Esophagus squamous epithelium (tissue), 5 donors: ENCODE measurements at places on chromosomes 6 and 20.

DNA sequence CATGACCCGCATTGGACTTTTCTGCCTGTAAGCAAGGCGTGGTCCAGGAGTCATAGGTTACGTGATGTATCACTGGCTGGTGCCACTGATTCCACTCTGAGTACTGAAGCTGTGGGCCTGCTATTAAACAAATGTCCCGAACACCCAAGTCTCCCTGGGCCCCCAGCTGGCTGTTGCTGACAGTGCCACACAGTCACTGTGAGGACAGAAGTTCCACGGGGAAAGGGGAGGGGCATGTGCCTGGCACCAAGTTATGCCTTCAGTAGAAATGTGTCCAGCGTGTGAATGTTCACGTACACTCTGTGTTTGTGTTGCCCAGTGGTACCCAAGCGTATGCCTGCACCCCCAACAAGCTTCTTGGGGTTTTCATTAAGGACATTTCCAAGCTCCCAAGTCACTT lies 171.4 kb upstream of the QKI start:
- DNase-seq, result no peak

- DNase-seq, result no peak
Observed at GRCh38 chr6:132763269-132763668, 5.6 kb upstream of the VNN2 start.

DNA sequence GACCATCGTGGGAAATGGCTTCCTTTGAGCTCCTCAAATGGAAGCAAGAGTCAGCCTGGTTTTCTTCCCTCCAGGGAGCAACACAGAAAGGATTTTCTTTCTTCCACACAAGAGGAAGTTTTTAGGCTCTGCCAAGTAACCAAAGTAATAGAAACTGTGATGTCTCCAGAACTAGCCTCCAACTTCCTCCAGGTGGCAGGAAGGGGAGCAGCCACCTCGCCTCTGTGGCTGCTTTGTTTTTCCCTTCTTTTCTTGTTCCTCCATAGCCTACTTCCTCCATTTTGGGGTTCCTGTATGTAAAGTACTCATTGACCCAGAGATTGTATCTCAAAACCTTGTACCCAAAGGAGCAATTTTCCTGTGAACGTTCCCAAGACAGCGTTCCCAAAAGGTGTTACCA lies 32.7 kb upstream of the CCR6 start:
- no peak for DNase-seq

- no peak for DNase-seq
Observed at GRCh38 chr6:124200661-124201060, 397.0 kb downstream of the NKAIN2 start.

- no peak for DNase-seq
Observed at GRCh38 chr6:152651986-152652385, 14.8 kb upstream of the SYNE1 start.

GRCh38 chr20:37934634-37935375 lies 31.9 kb downstream of the VSTM2L start:
- no peak for DNase-seq

DNA sequence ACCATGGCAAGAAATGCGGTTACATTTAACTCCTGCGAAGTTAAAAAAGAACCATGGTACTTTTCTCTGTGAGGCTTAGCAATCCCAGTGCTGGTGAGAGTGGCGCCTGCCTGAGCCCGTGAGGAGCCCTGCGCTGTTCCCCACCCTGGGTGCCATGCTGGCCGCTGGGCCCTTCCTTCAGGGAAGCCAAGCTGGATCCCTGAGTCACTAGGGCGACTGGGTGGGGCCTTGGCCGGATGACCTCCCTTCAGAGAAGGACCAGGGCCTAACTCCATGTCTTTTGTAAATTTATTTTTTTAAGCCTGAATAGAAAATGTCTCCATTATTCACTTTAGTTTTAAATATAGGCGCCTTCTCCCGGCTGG lies 209.1 kb downstream of the ERMARD start:
- DNase-seq, result no peak

- DNase-seq, result no peak
Observed at GRCh38 chr6:7171119-7171518, 63.4 kb downstream of the RREB1 start.

GRCh38 chr6:25165177-25165576 lies 114.0 kb upstream of the CARMIL1 start:
- DNase-seq, result no peak

DNA sequence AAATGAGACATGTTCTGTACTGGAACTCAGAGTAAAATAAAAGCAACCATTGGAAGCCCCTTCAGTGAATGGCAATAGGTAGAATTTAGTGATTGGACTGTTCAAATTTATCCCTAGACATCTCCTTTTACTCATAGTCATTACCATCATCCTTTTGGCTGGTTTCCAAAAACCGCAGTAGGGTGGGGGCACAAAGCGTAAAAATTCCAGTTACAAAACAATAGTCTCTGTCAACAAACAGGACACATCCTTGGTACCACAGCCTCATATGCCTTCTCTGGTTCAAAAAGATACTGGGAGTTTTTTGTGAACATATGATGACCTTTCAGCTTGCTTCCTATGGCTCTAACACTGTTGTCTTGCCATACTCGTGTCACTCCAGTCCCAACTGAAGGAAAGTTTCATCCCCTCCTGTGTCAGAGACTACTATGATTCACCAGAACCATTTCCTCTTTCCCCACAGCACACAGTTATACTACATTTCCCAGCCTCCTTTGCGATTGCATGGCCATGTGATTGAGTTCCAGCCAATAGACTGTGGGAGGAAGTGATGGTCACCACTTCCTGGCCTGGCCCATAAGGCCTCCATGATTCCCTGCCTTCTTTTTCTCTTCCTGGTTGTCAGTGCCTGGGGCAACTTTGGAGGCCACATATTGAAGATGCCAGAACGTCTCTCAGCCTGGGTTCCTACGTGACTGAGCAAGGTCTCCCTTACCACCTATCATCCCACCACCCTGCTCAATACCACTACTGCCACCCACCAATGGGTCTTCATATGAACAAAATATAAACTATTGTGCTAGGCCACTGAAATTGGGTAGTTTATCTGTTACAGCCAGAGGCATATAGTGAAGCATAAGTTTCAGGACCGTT lies 162.4 kb downstream of the ID4 start:
- no peak for DNase-seq

DNA sequence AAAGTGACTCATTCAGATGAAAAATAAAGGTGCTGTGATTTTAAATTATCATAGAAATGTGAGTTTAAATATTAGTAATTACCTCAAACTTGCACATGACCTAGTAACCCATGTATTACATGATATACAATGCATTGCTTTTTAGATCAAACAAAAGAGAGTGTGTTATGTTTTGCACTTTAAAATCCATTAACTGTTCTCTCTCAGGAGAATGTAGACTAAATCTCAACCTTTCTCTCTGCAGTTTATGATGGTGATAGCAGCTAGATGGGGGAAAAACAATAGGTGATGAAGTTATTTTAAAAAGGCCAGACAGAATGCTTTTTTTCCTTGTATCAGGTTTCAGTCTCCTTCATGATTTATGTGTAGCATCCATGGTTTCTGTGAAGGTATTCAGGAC lies 404.4 kb upstream of the RNF217 start:
- DNase-seq, result no peak

GRCh38 chr6:136600818-136601217 lies 50.6 kb upstream of the MAP7 start:
- no peak for DNase-seq

DNA sequence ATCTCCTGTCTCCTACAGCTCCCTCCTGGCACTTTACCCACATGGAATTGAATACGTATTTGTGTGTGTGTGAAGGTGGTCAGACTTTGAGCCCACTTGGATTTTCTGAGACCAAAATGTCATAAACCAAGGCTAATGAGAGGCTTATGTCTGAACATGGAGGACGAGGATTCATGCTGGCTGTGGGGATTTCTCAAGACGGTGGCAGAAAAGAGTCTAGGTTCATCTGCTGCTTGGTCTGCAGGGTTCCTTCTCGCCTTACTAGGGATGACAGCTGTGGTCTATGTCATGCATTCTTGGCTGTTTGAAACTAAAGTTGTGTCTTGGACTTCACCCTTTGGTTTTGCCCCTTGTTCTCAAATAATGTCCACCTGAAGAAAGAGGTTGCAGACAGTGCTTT lies 58.6 kb downstream of the FAM120B start:
- DNase-seq, result no peak

DNA sequence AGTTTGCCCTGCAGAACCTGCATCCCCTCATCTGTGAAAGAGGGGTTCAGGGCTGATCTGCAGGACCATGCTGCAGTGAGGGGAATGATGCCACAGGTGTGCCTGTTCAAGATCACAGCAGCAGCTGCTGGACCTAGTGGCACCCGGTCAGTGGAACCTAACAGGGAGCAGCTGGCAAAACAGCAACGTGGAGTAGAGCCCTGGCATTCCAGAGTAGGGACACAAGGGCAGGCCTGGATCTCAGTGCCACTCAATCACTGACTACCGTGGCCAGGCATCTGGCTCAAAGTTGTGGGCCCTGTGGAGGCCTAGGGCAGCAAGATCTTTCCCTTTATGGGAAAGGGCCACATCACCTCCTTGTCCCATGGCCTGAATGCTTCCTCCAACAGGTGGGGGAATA lies 62.2 kb downstream of the INSM1 start:
- no peak for DNase-seq

GRCh38 chr6:159512571-159512970 lies 180.5 kb downstream of the SOD2 start:
- no peak for DNase-seq

DNA sequence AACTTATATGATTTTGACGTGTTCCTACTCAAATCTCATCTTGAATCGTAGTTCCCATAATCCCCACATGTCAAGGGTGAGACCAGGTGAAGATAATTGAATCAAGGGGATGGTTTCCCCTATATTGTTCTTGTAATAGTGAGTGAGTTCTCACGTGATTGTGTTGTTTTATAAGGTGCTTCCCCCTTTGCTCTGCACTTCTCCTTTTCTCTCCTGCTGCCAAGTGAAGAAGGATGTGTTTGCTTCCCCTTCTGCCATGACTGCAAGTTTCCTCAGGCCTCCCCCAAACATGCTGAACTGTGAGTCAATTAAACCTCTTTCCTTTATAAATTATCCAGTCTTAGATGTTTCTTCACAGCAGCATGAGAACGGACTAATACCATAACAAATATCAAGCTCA lies 83.2 kb downstream of the MANEA start:
- no peak for DNase-seq

GRCh38 chr6:52126231-52126630 lies 38.8 kb upstream of the PKHD1 start:
- DNase-seq, result no peak

- no peak for DNase-seq
Observed at GRCh38 chr20:48359692-48360341, 468.0 kb downstream of the PREX1 start.

- no peak for DNase-seq
Observed at GRCh38 chr6:15526212-15526701, 136.6 kb downstream of the DTNBP1 start.

GRCh38 chr20:37999526-38000263 lies 33.6 kb downstream of the TTI1 start:
- no peak for DNase-seq

DNA sequence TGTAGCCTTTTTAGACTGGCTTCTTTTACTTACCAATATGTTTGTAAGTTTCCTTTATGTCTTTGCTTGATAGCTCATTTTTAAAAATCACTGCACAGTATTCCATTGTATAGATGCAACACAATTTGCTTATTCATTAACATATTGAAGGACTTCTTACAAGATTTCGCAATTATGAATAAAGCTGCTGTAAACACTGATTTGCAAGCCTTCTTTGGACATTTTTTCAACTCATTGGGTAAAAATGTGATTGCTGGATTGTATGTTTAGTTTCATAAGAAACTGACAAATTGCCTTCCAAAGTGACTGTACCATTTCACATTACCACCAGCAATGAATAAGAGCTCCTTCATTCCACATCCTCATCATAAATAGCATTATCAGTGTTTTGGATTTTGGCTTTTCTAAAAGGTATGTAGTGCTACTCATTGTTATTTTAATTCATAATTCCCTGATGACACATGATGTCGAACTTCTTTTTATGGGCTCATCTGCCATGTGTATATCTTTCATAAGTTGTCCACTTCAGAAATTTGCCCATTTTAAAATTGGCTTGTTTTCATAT lies 80.7 kb downstream of the TFAP2B start:
- no peak for DNase-seq

GRCh38 chr20:13101706-13102105 lies 92.9 kb downstream of the SPTLC3 start:
- DNase-seq, result no peak

GRCh38 chr6:16747232-16748024 lies 13.8 kb downstream of the ATXN1 start:
- no peak for DNase-seq

GRCh38 chr6:37632291-37632690 lies 65.4 kb downstream of the MDGA1 start:
- no peak for DNase-seq

DNA sequence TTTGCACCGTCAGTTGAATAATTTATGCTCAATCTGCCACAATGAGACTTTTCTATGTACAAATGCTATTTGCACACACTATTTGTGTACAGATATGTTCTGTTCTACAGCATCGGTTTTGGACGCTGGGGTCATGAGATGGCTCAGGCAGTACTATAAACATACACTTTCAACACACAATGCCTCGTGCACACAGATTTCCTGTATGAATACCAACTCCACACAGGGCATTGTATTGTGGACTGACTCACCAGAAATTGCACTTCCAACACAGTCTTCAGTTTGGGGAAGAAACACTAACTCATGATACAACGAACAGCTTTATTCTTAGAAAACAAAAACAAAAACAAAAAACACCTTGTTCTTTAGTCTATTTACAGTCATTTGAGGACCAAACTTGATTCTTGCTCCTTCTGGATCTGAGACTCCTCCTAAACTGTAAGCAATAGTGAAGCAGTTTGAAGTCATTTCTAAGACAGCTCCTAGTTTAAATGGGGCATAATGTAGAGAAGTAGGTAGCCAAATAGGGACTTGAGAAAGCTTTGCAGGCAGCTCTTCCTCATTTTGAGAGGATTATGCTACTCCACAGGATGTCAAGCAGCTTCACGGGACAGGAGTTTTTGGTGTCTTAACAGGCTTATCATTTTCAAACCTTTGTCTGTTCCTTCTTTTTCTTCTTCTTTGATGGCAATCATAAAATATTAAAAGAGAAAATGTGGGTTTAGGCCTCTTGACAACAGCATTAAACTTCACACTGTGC lies 33.7 kb downstream of the GJA10 start:
- no peak for DNase-seq

DNA sequence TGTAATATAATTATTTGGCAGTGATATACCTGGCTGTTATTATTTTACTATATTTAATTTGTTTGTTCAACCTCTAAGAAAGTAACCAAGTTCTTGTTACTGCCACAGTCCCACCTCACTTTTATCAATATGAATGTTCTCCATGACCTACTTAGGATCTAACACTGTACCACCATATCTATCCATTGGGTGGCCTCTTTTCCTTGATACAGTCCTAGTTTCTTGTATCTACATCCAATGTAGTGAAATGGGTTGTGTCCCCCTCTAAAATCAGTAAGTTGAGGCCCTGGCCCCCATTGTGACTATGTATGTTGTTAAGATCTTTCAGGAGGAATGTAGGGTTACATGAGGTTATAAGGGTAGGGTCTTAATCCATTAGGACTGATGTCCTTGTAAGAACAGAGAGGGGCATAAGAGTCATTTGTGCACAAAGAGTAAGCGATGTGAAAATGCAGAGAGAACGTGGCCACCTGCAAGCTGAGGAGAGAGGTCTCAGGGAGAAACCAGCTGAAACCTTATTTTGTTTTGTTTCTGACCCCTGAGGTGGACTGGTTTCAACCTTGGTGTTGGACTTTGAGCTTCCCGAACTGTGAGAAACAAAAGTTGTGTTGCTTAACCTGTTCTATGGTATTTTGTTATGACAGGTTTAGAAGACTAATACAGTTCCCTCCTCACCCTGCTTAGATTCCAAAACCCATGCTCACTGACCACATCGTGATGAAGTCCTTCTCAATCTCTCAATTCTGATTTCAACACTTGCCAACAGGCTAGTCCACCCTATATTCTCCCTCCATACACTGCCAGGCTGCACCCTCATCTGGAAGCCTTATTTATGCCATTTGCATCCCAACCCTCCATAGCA lies 387.3 kb upstream of the EPHA7 start:
- no peak for DNase-seq
